ENCODE measurements at places on chromosomes 7 and 10.

DNA sequence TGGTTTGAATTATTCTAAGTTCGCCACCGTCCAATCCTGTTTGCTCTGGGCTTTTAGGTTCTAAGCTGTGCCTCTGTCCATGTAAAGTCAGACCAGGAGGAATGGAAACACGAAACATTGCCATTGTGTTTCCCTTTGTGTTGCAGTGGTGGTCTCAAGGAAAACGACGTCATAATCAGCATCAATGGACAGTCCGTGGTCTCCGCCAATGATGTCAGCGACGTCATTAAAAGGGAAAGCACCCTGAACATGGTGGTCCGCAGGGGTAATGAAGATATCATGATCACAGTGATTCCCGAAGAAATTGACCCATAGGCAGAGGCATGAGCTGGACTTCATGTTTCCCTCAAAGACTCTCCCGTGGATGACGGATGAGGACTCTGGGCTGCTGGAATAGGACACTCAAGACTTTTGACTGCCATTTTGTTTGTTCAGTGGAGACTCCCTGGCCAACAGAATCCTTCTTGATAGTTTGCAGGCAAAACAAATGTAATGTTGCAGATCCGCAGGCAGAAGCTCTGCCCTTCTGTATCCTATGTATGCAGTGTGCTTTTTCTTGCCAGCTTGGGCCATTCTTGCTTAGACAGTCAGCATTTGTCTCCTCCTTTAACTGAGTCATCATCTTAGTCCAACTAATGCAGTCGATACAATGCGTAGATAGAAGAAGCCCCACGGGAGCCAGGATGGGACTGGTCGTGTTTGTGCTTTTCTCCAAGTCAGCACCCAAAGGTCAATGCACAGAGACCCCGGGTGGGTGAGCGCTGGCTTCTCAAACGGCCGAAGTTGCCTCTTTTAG is 46.3 kb upstream of the DMBT1 start:
- DNase-seq, result no peak

DNA sequence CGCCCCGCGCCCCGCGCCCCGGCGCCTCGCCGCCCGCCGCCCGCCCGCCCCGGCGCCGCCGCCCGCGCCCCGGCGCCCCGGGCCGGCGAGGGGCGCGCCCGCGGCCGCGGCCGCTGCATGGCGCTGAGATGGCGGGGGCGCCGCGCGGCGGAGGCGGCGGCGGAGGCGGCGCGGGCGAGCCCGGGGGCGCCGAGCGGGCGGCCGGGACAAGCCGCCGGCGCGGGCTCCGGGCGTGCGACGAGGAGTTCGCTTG is 174 bp downstream of the ADCY1 start:
- no peak for DNase-seq

- no peak for DNase-seq
These were observed 51.1 kb downstream of the INSIG1 start for GRCh38 chr7:155348806-155349205.

GRCh38 chr10:99929360-99929759 is 80.4 kb downstream of the DNMBP start:
- no peak for DNase-seq

DNA sequence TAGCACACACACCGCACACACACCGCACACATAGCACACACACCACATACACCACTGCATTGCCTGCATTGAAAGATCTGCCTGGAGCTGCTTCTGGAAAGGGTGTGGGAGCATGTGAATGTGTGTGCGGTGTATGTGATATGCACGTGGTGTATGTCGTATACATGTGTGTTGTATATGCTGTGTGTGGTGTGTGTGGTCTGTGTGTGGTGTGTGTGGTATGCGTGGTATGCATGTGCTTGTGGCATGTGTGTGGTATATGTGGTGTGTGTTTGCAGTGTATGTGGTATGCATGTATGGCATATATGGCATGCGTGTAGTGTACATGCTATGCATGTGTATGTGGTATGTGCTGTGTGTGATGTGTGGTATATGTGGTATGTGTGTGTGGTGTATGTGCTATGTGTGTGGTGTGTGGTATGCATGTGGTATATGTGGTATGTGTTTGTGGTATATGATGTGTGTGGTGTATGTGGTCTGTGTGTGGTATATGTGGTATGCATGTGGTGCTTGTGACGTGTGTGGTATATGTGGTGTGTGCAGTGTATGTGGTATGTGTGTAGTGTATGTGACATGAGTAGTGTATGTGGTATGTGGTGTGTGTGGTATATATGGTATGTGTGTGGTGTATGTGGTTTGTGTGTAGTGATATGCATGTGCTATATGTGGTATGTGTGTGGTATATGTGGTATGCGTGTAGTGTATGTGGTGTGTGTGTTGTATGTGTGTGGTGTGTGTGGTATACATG is 176.2 kb downstream of the WDR37 start:
- no peak for DNase-seq

DNA sequence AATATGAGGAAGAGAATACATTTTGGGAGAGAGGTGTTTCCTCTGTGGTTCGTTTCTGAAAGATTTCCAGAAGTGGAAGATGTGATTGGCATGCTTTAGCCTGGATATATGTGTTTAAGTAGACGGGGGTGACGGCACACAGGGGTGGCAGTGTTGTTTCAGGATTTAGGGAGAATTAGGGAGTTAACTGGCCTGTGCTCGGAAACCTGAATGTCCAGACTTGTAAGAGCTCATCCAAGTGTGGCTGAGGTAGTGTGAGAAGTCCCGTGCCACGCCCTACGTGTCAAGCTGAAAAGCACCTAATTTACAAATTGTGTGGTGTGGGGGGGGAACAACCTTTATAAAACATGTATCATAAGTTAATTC is 1.1 kb downstream of the RALA start:
- DNase-seq, result no peak

- no peak for DNase-seq
These were observed 133.1 kb downstream of the TFPI2 start for GRCh38 chr7:93757426-93757825.

DNA sequence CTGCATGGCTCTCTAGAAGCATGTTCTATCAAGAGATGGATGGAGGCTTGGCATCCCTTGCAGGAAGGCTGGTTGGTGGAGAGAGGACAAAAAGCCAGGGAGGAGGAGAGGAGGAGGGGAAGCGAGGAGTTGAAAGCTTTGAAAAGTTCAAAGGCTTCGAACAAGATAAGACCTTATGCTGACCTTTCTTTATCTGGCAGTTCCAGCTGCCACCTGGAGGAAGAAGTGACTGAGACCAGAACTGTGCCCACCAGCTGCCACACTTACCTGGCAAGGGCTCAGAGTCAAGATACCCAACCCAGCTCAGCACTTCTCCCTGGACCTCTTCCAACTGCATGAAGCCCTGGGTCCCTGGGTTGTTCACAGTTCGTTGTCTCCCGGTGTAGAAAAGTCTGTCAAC is 14.8 kb downstream of the CCL24 start:
- DNase-seq, result no peak

DNA sequence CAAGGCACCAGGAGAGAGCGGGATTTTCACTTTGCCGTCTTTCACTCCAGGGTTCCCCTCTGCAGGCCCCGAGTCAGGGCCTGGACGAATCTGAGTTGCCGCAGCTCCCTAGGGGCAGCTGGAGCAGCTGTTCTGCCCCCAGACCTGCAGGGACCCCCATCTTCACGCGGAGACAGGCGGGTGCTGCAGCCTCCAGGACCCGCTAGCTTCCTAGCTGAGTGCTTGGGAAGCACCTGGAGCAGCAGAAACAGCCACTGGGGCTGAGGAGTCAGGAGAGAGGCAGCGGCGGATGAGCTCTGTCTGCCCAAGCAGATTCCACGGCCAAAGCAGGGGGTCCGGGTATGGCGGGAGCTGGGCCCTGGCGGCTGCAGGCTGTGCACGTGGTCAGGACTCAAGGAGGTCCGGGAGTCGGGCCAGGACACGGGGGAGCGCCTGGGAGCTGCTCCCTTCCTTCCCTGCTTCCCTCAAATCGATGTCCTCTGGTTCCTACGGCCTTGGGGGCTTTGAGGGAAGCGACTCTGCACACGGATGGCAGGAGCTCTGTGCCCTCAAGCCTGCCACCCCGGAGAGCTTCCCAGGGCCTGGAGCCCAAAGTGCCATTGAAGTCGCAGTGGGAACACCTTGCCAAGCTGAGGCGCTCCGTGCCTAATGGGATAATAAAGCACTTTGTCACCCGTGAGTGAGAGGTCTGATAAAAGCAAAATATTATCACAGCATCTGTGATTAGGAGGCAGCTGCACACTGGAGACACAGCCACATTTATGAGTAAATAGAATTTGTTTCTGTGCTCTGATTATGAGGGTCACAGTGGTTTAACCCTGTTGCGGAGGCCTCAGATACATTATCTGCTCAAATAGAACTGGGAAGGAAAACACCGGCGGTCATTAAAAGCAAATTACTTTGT is 17.2 kb downstream of the MNX1 start:
- DNase-seq, result no peak
